Upper lobe of right lung (tissue), 1 donor: ENCODE measurements at places on chromosomes 7 and 10. TPM values are rescaled to one million over a fixed set of nuclear protein-coding genes. Genes with fewer than 3 reads are reported as not detected.

ANAPC16 gene
- total RNA-seq: 118 TPM

PLAC9 gene
- total RNA-seq: 24.1 TPM

GRCh38 chr7:7989133-7989532, 20.5 kb downstream of the GLCCI1 start:
- no peaks in the 10 kb centered on the region for H3K4me1 ChIP-seq
- no peak overlapping the region for H3K4me3 ChIP-seq
- H3K27me3 ChIP-seq: no peaks in the 10 kb centered on the region
- H3K27ac ChIP-seq: no peak overlapping the region
- DNase-seq: no peak

DNA sequence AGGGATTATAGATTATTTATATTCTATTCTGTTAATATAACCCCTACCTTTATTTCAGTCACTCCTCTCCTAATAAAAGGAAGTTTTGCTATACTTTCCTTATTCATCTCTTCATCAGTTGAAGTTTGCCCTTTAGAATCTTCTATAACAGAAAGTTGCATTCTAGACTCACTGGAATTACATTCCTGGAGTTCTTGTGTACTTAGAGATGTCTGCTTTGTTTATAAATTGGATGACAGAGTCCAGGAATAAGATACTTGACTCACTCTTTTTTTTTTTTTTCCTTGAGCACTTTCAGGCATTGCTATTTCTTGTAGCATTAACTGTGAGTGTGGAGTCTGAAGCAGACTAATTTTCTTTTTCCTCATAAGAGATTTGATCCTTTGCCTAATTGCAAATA, 640.8 kb downstream of the XPNPEP1 start:
- DNase-seq: no peak
- H3K36me3 ChIP-seq: no peaks in the 10 kb centered on the region
- H3K27ac ChIP-seq: no peak overlapping the region
- H3K27me3 ChIP-seq: no peaks in the 10 kb centered on the region
- no peak overlapping the region for H3K4me3 ChIP-seq

DNA sequence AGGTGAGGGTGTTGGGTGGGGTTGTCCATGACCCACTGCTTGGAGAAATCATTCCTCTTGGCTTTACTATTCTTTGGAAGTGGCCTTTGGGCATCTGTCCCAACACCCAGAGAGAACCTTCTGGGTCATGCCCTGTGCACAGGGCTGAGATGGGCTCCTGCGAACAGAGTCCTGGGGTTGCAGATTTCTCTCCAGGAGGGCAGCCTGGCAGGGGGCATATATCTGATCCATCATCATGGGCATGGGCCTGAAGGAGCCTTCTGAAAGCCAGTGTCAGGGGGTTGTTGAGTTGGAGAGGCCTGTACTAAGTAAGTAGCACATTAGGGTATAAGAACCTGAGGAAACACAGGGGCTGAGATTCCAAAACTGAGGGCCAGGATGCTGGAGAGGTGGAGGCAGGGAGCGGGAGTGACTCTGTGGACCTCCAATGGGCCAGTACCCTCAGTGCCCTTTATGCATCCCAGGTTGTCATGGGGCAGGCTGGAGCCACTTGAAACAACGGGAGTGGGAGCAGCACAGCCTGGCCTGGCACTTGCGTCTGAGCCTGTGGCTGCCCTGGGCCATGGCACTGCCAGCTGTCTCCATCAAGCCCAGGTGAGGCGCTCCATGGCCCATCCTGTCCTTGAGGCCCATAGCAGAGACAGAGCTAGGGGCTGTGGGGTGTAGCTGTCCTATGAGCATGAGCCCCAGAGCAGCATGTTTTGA, 203.7 kb downstream of the GRID1 start:
- H3K4me1 ChIP-seq: no peaks in the 10 kb centered on the region
- H3K27me3 ChIP-seq: no peaks in the 10 kb centered on the region
- no peak overlapping the region for H3K27ac ChIP-seq
- no peaks in the 10 kb centered on the region for H3K36me3 ChIP-seq
- H3K4me3 ChIP-seq: no peak overlapping the region

DNA sequence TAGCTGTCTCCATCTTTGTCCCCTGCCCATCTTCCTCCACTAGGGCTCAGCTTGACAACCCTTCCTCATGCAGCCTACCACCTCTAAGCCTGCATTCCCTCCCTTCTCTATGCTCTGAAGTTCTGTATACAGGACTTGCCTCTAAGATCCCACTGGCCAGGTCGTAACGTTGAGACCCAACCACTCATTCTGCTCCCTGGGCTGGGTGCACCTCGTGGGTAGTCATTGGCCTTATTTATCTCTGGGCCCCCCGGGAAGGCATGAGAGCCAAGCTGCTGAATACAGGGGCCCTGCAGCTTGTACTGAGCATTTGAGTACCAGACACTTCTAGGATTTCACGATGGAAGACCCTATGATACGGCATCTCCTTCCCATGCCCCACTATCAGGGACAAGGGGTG, 31.2 kb downstream of the MYL10 start:
- peaks cover 15% of the 10 kb centered on the region for H3K4me1 ChIP-seq
- H3K27ac ChIP-seq: peak overlapping the region; percentile 6
- no peaks in the 10 kb centered on the region for H3K36me3 ChIP-seq
- no peak overlapping the region for H3K4me3 ChIP-seq
- DNase-seq: no peak
- peaks cover 5% of the 10 kb centered on the region for H3K27me3 ChIP-seq
